ENCODE measurements at places on chromosomes 5 and 9. TPM values are rescaled to one million over a fixed set of nuclear protein-coding genes. Genes with fewer than 3 reads are reported as not detected.

The HMCN2 gene
- total RNA-seq: not detected

The FSTL4 gene
- not detected for total RNA-seq

The PRR16 gene
- not detected for total RNA-seq

- DNase-seq: no peak
These were observed 73.8 kb upstream of the SPINK5 start for GRCh38 chr5:147989994-147990393.

DNA sequence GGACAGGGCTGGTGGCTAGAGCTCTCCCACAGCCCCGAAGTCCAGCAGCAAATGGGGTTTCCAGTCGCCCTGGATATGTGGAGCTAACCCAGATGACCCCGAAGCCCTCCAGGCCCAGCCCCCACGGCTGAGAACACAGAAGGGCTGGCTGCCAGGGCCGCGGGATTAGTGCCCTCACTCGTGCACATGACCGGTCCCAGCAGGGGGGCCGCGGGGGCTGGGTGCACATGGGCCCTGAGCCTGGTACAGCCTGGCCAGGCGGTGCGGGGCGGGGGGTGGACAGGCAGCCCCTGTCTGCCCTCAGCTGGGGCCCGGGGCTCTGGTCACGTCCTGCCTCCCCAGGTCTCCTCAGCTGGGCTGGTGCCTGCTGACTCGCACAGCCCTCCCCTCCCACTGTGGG lies 5.9 kb downstream of the SSNA1 start:
- no peak for DNase-seq

The PCDHGA4 gene
- total RNA-seq: 0.09 TPM

DNA sequence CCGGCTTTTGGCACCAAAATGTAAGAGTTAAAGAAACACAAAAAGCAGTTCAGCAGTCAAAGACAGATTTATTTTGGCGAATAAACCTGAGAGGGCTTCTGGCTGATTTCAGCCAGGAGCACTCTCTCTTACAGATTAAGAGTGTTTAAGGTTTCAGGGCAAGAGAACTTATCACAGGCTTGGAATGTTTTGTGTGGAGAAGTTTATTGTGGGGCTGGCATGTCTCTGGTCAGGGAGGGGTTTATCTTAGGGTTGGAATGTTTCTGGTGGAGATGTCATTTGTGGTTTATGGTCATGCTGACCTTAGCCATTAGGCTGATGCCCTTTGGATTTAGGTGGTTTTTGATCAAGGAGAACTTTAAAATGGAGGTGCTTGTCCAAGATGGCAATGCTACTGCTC lies 622.3 kb upstream of the PTPRD start:
- no peak for DNase-seq

DNA sequence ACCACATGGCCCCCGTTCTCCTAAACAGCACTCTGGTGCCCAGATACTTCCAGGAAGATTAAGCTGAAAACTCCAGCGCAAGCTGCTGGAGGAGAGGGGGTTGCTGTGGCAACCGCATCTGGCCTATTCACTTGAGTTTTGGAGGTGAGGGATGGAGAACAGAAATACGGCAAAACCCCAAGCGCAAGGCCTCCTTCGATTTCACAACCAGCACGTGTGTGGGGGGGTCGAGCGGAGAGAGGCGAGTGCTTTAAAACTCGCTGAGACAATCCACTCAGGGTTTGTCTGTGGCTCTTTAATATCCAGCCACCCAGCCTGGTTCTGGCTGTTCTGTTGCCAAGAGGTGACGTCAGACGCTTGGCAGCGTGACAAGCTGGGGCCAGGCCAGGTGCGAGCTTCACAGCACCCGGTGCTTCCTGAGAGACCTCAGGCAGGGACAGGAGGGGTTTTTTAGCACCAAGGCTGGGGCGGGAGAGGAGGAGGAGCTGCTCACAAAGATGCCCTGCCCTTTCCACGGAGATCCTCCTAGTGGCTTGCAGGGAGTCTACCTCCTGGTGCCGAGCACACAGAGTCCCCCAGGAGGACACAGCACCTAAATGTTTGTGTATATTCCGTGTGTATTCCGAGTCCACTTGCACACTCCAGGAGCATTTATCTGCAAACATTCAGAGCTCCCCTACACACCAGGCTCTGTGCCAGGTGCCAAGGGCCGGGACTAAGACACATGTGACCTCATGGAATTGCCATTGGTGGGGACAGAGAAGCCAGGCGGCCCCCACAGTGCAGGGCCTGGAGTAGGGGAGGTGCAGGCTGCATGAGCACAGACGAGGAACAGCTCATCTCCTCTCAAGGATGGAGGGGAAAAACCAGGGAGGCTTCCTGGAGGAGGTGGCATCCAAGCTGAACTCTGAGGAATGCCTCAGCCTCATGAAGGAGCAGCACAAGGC lies 194.6 kb downstream of the OLFM1 start:
- DNase-seq: no peak

The CNTNAP3 gene
- total RNA-seq: not detected

- DNase-seq: no peak
These were observed 273.4 kb downstream of the SLIT3 start for GRCh38 chr5:169027501-169028061.

DNA sequence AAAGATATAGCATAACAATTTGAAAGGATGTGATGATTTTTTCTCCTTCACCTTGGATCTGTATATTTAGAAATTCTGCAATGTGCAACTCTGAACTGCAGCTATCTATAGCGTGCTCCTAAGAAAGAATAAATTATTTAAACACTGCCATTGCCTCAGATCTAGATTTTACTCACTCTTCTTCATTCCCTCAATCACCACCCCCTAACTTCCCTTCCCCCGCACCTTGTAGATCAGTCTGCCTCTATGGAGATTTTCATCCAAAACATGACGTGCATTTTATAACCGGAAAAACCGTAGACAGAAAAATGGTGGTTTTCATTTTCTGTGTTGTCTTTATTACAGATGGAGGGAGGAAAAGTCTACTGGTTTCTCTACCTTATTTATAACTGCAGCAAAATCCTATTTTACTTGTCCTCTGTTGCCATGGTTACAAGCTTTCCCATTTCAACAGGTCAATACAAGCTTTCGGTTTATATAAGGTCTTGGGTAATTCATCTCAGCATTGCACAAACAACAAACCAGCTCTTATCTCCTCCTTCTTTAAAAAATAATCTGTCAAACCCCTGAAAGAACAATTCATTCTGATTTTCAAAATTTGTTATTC lies 480.0 kb downstream of the TAF11L14 start:
- DNase-seq: no peak

Data from CD8-positive, alpha-beta memory T cell (primary cell).